ENCODE measurements at places on chromosomes 2 and 18.

DNA sequence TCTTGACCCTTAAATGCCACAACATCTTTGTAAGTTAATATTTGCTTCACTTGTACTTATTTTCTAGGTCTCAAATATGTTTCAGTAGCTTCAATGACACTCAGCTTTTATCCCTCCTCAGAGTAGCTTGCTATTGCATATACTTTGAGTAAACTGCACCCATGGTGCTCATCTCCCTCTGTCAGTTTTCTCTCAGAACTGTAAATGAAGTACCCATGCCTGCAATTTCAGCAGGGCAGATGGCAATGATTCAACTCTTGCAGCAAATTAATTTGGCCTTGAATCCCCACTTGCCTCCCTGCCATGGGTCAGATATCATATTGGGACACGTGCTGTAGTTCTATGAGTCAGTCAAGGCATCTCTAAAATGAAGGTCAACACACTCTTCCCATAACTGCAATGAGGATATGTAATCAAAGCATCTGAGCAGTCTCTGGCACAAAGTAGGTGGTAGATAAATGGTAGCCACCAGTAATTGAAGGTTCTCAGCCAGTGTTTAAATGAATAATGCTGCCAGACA, 225.8 kb downstream of the PIEZO2 start:
- DNase-seq: no peak

DNA sequence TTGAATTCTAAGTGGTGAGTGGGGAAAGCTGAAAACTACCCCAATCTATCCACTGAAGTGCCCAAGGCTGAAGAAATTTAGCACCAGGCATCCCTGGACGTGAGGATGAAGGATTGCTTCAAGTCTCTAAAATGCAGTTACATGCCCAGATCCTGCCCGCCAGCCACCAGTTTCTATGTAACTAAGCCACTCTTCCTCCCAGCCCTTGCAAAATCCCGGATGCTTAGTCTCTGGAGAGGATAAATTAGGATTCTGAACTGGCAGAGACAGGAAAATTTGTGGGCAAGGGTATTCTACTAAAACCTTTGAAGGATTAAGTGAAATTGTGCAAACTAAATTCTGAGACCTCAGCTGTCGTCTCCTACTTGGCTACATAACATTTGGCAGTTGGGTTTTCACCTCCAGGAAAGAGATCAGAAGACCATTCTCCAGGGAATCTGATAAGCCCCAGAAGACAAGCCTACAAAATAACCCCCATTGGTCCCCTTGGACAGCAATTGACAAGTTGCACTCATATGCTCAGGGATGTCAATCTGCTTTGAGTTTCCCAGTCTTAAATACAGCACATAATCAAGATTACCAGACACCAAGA, 93.9 kb upstream of the CD226 start:
- DNase-seq: no peak

DNA sequence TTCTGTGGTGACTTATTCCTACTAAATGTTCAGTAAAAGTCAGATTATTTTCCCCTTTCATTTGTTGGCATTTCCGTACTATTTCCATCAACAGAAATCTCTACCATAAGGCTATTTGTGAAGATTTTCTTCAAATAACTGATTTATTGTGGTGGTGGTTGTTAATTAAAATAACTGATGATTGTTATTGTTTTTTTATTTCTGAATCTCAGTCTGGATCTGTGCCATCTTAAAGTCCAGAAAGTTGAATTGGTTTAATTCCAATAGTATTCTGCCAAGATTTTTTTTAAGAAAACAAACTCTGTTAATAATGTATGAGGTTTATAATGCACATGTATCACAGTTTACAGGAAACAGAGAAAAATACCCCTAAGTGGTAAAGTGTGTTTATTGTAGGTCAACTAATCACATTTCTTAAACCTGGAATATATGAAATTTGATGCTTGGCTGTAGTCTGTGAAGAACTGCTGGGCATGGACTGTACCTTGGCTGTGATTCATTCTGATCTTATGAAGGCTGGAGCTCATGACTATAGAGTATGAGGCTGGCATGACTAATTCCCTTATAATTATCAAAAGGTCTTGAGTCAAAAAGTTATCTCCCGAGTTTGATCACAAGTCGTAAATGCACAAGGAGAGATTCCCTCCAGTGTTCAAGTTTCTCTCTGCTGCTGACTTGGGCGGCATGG, 134.2 kb upstream of the RND3 start:
- DNase-seq: peak; percentile 49

GRCh38 chr18:25743646-25744151, 346.7 kb downstream of the SS18 start:
- no peak for DNase-seq

- no peak for DNase-seq
Observed at GRCh38 chr2:65729246-65729645, 296.8 kb upstream of the SPRED2 start.

GRCh38 chr2:187586011-187586641, 31.9 kb upstream of the TFPI start:
- DNase-seq: no peak

- no peak for DNase-seq
Observed at GRCh38 chr2:83015035-83015715, 1443.9 kb downstream of the SUCLG1 start.

- no peak for DNase-seq
Observed at GRCh38 chr2:148966438-148966758, 72.1 kb upstream of the LYPD6B start.

DNA sequence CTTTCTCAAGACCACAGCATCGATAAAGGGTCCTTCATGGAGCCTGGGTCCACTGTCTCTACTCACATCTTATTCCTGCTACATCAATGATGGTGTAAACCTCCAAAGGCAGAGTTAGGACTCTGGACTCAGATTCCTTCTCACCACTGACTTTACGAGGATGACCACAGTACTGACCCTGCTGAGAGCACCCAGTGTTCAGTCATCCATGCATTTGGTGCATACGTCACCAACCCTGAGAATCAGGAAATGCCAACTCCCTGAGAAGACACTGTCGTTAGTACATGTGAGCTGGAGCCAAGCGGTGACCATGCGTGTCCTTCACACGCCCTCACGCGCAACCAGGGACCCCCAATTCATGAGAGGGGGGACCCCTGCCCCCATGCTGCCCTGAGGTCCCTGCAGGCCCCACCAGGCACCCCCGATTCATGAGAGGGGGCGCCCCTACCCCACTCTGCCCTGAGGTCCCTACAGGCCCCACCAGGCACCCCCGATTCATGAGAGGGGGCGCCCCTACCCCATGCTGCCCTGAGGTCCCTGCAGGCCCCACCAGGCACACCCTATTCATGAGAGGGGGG, 178.4 kb upstream of the TPO start:
- DNase-seq: no peak

GRCh38 chr2:12931186-12931844, 214.6 kb downstream of the TRIB2 start:
- peak; percentile 4 for DNase-seq

- DNase-seq: no peak
Observed at GRCh38 chr18:46297124-46297523, 192.9 kb downstream of the HAUS1 start.

- no peak for DNase-seq
Observed at GRCh38 chr18:7844017-7844416, 276.9 kb downstream of the PTPRM start.

DNA sequence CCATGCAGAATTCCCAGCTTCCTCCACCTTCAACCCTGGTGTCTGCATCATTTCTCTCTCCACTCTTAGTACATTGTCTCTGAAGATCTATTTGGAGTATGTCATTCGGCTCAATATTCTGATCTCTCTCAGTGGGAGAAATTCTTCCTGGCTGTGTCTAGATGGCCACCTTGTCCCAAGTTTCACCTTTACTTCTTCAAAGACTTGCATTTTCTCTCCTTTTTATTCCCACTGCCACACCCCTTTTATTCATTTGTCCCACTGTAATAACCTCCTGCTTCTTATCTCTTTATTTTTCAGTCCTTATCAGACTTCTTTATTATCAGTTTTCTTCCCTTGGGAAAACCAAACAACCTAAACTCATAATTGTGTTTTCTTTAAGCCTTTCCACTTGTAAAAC, 54.3 kb upstream of the CERS6 start:
- no peak for DNase-seq

- no peak for DNase-seq
Observed at GRCh38 chr18:12968619-12969018, 20.8 kb downstream of the SEH1L start.

DNA sequence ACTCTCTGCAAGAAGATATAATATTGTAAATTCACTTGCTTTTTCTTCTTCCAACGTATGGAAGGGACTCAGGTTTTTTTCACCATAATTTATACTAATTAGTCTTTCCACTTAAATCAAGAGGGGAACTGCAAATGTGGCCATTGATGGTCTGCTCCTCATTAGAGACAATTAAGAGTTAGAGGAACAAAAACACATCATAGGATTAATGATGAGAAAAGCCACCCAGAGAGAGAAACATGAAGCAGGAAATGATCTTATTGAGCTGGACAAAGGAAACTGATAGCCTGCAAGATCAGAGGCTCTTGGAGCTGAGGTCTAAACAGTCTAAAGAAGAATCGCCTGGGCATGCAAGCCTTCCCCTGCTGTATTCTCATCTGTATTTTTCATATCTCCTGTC, 151.2 kb upstream of the NRP2 start:
- no peak for DNase-seq

DNA sequence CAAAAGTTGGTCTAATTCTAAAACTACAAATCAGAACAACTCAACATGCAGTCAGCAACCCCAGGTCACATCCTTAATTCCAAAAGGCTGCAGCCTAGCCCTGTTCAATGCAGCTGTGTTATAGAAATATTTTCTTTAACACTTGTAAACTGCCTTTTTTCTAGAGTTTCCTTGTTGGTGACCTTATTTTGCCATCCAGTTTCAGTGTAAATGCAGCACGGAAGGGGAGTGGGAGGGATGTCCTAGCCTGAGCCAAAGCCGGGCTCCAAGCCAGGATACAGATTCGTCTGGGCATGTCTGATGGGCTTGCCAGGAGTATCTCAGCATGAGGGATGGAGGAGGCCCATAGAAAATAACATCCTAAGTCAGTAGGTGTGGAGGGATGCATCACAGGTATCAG, 17.7 kb upstream of the SP3 start:
- peak; percentile 42 for DNase-seq

- DNase-seq: no peak
Observed at GRCh38 chr18:77157312-77157711, 24.7 kb upstream of the MBP start.

DNA sequence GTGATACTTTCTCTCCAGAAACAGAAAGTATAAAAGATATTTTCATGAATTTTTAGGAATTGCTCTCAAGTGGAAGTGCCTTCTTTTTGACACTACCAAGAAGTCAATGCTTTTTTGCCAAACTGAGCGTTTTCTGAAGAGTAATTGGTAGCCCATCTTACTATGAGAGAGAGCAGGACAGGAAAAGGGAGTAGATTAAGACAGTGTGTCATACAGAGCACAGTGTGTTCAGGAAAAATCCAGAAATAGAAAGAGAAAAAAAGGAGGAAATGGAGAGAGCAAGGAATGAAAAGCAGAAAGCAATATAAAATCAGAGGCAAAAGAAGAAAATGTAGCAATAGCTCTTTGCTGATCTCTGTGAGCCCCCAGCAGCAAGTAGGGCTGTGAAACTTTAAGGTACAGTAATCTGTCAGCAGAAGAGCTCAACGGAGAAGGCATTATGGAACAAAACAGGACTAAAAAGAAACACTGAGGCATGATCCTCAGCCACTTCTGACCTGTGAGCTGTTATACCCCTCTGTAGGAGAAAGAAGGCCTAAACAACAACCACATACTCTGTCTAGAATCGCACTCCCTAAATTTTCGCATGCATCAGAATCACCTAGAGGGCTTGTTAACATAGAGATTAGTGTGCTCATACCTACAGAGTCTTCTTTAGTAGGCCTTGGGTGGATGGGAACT, 15.0 kb upstream of the PGAP1 start:
- no peak for DNase-seq

GRCh38 chr2:207352978-207353671, 176.6 kb upstream of the CREB1 start:
- DNase-seq: no peak

DNA sequence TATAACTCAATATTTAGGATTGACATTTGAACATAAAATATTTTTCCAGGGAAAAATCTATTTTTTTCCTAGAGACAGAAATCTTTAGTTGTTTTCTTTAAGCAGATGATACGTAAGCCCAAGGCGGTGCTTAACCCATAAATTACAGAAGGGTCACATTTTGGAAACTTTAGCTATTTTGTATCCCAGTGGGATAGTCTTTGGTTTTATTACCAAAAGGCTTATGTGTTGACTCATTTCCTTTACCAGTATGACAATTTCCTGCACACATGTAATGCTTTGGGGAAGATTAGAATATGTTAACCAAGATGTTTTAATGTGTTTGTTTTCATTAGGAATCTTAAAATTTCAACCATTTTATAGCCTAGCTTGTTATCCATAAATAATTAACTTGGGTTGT, 24.8 kb downstream of the DYNC1I2 start:
- DNase-seq: no peak

GRCh38 chr2:105777506-105778055, 32.9 kb downstream of the NCK2 start:
- DNase-seq: no peak

DNA sequence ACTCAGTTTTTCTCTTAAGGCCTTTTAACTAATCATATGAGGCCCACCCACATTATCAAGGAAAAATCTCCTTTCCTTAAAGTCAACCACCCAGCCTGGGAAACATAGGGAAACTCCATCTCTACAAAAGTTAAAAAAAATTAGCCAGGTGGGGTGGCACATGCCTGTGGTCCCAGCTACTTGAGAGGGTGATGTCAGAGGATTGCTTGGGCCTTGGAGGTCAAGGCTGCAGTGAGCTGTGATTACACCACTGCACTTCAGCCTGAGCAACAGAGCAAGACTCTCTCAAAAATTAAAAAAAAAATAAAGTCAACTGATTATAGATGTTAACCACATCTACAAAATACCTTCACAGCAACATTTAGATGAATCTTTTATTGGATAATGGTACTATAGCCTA, 5.8 kb downstream of the DPYSL5 start:
- no peak for DNase-seq

DNA sequence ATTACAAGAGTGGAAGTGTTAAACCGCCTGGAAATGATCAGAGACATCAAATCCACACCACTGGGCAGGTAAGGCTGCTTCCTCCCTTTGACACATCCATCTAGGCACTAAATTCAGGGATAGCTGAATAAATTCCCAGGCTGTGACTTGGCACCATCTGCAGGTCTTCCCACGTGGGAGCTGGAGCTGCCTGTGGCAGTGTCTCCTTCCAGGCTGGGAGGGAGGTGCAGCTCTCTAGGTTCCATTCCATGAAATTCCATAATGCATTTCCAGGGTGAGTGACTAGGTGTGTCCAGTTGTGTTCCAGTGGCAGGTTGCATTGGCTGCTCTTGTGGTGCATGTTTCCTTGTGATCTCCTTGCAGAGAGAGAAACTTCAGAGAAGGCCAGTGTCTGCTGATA, 188.9 kb upstream of the CXCR4 start:
- no peak for DNase-seq

- DNase-seq: no peak
Observed at GRCh38 chr2:153163055-153163454, 315.5 kb downstream of the RPRM start.

DNA sequence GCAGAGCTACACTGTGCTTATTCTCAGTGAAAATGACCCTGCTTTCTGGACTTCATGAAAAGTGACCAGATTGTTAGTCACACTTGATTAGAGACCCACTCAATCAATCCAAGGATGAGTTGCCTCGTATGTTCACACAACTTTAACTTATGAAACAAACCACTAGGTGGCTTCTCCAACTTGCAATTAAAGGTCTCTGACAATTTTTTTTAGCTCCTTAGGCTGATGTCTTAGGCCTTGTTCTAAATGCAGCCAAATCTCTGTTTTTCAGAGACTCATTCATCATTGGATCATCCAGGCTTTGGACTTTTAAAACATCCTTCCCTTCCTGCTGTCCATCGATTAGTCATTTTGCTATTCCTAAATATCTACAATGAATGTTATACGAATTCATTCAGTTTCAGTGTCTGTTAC, 63.4 kb downstream of the MREG start:
- peak; percentile 27 for DNase-seq

All from A549 (cell line).